ENCODE measurements at places on chromosomes 5 and 9.

DNA sequence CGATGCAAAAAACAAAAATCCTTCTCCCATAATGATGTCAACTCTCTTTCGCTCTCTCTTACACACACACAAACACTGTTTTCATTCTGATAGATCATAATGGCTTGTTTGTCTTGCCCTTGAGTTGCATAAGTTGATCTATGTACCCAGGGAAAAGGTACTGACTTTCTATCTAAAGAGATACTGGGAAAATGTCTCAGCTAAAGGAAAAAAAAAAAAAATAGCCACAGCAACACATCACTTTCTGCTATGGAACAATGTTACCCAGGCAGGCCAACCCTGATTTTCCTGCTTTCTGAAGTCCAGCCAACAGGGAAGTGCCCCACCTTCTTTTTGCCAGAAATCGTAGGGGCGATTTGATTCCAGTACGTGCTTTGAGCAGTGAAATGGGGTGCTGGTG, 212.6 kb upstream of the ACTBL2 start:
- no peak for DNase-seq

- no peak for DNase-seq
Measured at GRCh38 chr5:132503244-132503643, 12.7 kb upstream of the IRF1 start.

GRCh38 chr9:76296561-76297310, 97.5 kb downstream of the RFK start:
- no peak for DNase-seq

DNA sequence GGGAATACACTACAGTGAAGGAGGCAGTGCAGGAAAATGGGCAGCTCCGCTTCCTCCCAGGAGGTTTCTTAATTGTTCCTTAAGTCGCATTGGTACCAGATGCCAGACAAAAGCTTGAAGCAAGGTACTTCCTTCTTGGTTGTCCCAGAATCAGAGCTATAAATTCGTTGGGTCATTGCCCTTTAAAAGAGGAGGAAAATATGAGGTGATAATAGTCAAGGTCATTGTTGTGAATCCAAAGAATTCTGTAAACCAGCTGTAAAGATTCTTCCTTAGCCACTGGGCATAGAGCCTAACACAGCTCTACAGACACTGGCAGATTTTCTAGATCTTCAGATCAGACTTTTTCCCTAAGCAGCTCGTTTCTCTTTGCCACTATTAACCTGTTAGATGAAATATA, 444.1 kb upstream of the TLE4 start:
- no peak for DNase-seq

GRCh38 chr9:98091735-98092612, 27.0 kb downstream of the TRIM14 start:
- DNase-seq = no peak

- no peak for DNase-seq
Measured at GRCh38 chr5:138910546-138911185, 35.5 kb upstream of the LRRTM2 start.
